ENCODE measurements at places on chromosomes 6 and 20.

DNA sequence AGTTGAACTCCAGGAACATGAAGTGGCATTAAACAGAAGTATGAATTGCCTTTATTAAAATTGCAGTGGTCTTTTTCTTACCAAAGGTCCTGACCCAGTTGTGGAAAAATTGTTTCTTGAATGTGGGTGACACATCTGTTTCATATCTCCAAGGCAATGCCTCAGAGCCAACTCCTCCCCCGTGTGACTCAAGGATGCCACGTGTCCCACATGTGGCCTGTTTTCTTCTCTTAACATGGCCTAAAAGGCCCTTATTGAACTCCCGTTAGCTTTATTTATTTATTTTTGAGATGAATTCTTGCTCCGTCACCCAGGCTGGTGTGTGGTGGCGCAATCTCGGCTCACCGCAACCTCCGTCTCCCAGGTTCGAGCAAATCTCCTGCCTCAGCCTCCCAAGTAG lies 128.4 kb upstream of the ESR1 start:
- DNase-seq = no peak

- DNase-seq = no peak
Observed at GRCh38 chr6:88311561-88311960, 145.4 kb upstream of the CNR1 start.

GRCh38 chr6:113871975-113872374 lies 14.8 kb downstream of the MARCKS start:
- DNase-seq = no peak

- no peak for DNase-seq
Observed at GRCh38 chr6:159097256-159097655, 52.5 kb upstream of the TAGAP start.

DNA sequence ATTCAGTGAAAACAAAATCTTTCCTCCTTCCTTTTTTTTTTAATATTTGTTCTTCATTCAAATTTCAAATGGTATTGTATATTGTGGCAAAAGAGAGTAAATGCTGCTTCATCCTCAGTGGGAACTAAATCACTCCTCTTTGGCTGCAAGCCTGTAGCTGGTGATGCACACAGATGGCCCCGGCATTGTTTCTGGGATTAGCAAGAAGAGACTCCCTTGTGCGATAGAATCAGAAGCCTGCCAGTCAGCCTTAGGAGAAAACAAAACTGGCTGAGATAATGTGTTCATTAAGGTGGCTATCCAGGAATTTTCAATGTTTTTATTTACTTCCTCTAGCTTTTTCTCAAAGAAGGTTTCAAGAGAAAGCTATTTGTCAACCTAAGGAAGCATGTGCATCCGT lies 20.7 kb upstream of the ELOVL2 start:
- DNase-seq = peak; percentile 83

Data from Ammon's horn (tissue), 1 donor.